Retinal pigment epithelial cell (primary cell): ENCODE measurements at places on chromosomes 2 and 18.
A peak's percentile ranks its signal among the peaks of the same experiment; 100 is the strongest.

- no peak for DNase-seq
Measured at GRCh38 chr2:162706770-162707169, 131.8 kb downstream of the KCNH7 start.

DNA sequence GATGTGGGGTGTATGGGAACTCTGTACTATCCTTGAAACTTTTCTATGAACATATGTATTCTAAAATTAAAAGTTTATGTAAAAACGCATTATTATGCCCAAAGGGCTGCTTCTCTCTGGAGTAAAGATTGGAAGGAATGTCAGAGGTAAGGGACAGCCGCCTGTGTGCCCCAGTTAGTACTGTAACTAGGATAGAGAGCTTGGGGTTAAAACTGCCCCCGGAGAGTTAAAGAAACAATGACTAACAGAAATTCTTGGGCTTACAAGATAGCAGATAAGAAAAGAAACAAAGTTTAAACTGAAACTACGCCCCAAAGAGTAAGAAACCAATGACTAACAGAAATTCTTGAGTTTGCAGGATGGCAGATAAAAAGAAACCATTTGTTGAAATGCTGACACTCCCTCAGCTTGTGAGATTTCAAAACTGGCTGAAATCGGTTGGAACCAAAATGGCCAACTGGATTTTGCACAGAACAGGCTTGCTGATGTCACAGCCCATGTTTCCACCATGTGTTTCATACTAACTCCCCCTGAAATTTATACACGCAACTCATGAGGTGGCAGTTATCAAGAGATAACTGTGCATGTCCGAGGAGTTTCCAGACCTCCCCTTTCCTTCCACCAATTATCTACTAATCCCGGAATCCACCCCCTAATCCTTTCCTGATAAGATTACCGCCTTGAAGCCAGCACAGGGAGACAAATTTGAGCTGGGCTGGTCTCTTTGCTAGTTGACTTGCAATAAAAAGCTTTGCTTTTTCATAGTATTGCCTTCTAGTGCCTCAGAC is 8.7 kb upstream of the TXNDC2 start:
- DNase-seq: peak; percentile 75

DNA sequence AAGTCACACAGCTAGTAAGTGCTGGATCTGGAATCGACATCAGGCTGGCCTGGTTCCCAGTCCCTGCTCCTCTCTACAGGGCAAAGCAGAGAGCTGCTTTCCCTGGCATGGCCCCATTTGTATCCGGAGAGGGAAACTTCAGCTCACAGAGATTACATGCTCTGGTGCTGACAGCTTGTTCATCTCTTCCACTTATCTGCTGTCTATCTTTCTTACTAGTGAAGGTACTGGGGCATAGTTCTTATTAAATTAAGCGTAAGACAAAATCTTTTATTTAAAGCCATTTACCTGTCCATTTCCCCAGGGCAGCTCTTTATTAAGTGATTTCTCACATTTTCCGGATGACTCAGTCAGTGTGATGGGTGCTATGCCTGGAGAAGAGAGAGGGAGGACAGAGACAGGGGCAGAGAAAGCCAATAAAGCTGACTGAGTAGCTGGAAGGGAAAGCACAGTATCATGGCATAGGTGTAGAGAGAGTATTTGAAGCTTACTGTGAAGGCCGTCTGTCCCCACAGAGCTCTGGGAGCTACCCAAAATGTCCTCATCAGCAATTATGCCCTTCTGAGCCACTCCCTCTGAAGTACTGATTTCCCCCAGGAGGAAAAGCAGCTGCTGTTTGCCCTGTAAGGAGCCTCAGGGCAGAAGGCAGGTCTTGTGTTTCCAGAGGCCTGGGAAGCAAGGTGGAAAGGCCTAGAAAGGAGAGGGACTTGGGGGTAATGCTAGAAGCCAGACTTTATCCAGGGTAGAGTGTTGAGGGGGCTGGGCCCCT is 44.1 kb upstream of the EPAS1 start:
- DNase-seq: no peak

DNA sequence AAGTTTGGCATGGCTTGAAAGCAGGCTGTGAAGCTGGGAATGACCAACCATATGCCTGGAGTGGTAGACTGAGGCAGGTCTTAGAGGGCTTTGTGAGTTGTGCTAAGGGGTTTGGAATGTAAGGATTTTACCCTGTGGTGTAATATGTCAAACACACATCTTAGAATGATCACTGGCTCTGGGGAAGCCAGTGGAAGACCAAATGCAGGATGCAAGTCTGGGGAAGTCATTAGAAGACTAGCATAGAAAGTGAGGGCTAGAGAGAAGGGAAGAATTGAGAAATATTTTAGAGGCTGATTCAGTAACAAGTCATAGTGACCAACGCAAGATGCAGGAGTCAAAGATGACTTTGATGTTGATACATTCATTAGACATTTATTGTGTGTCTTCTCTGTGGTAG is 3.5 kb upstream of the FHOD3 start:
- no peak for DNase-seq

DNA sequence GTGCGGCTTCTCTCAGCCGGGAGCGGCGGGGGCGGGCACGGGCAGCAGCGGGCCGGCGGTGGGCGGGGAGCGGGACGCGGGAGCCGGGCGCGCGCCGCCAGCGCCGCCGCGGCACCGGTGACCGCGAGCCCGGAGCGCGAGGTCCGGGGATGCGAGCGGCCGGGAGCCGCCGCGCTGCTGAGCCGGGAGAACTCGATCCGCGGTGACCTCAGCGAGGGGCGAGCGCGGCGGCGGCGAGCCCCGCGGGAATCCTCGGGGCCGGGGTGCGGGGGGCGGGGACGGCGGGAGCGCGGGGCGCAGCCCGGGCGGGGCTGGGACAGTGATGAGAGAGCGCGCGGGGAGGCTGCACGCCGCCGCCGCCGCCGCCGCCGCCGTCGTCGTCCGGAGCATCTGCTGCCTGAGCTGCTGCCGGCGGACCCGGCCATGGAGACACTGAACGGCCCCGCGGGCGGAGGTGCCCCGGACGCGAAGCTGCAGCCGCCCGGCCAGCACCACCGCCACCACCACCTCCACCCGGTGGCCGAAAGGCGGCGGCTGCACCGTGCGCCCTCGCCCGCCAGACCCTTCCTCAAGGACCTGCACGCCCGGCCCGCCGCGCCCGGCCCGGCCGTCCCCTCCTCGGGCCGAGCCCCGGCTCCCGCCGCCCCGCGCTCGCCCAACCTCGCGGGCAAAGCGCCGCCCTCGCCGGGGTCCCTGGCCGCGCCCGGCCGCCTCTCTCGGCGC is at the start of gene MTCL1:
Gene MTCL1, plus strand, starts transcription at position 319 of the 723 bp plus-strand sequence. Its CDS starts 105 bp downstream, at position 424.
- DNase-seq: no peak
